ENCODE measurements at places on chromosomes 7 and 10.

DNA sequence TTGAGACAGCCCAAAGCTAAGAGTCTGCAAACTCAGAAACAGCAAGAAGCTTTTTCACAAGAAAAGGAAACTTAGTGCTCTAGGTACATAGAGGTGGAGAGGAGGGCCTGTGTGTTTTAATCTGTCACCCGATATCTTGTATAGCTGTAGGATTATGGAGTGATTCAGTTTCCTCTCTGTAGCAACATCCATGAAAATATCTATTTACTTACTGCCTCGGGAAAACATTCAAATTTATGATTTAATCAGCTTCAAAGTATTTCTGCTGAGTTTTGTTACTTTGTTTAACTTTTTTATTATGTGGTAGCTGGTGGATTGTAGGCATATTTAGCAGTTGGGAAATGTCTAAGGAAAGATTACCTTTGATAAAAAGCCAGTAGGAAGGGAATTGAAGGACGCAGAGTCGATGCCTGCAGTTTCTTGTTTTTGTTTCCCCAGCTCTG lies 292.0 kb downstream of the CCDC3 start:
- no peak for DNase-seq

DNA sequence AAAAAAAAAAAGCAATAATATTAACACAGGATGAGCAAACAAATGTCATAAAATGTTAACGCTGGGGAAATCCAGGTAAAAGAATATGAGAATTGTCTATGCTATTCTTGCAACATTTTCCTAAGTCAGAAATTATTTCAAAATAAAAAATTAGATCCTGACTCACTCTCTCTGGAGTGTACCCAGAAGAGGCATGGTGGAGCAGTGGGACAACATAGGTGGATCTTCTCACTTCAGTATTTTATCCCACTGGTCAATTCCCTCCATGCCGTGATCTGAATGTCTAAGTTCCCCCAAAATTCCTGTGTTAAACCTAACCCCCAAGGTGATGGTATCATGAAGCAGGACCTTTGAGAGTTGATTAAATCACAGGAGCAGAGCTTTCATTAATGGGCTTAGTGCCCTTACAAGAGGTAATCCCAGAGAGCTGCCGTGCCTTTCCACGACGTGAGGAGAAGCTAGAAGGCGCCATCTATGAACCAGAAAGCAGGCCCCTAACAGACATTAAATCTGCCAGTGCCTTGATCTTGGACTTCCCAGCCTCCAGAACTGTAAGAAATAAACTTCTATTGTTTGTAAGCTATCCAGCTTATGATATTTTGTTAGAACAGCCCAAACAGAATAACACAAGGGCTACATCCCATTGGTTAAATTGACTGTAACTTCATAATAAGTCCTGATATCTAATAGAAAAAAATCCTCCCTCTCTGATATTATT lies 35.2 kb downstream of the USP6NL start:
- no peak for DNase-seq

DNA sequence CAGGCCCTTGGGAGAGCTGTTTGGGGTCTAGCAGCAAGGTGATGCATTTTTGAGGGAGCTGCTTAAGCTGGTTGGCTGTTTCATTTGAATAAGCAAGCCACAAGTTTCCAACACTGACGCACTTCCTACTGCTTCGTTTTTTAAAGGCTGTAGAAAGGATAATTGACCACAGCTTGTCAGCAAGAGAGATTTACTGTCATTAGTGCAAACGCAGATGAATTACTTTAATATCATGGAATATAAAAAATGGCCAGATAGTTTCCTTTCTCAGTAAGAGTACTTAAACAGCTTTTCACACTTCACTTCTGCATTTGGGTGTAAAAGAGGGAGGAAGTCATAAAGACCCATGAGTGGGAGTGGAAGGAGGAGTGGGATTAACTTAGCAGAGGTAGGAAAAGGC lies 61.5 kb downstream of the FZD1 start:
- DNase-seq, result no peak

GRCh38 chr10:42872865-42873435 lies 90.4 kb downstream of the BMS1 start:
- no peak for DNase-seq

GRCh38 chr10:73159038-73159648 lies 8.7 kb downstream of the ECD start:
- peak; percentile 35 for DNase-seq

DNA sequence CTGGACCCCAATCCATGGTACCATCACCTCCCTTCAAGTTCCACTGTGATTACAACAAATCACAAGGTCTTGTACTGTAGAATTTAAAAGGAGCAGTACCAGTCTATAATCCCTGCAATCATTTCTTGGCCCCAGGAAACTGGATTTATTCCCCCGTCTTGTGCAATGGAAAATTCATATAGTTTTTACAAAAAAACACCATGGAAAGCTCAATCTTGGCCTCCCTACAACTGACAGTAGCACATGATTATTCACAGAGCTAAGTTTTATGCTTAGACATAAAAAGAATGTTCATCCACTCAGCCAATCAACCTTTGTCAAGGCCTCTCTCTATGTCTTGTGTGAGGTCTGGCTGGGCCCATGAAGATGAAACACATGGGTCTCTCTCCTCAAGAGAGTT lies 10.2 kb downstream of the DGKI start:
- DNase-seq, result no peak

- DNase-seq, result no peak
Observed at GRCh38 chr10:119166564-119166963, 1.1 kb upstream of the SFXN4 start.

DNA sequence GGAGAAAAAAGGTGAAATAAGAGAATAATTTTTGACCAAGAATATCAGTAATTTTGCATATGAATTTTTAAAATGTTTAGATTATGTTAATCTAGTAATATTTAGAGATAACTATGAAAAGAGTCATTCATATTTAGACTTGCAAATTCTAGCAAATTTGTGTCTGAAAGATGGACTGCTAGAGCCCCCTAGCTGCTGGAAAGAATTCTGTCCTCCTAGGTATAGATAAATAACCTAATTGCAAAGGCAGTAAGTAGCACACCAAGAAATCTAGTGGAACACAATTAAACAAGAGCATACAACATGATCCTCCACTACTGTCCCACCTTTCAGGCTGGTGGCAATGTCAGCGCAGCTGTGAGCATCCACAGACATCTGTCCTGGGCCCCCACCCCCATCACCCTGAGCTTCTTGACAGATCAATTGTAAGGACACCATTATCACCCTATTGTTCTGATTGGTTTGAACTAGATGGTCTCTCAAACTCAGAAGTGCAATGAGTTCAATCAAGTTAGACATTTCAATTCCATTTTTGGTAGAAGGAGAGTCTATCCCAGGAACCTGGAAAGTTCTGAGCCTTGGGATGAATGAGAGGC lies 15.0 kb upstream of the GFRA1 start:
- DNase-seq, result no peak

GRCh38 chr7:50957431-50957830 lies 174.7 kb upstream of the GRB10 start:
- no peak for DNase-seq

- no peak for DNase-seq
Observed at GRCh38 chr7:117435475-117436043, 8.3 kb upstream of the ASZ1 start.

- DNase-seq, result no peak
Observed at GRCh38 chr7:156198277-156198676, 386.0 kb upstream of the SHH start.

GRCh38 chr7:46243406-46243805 lies 322.3 kb upstream of the IGFBP3 start:
- no peak for DNase-seq

- DNase-seq, result no peak
Observed at GRCh38 chr10:12787297-12787696, 214.2 kb downstream of the CCDC3 start.

GRCh38 chr10:109106604-109107003 lies 816.7 kb downstream of the XPNPEP1 start:
- no peak for DNase-seq

GRCh38 chr7:85290269-85290668 lies 103.4 kb upstream of the SEMA3D start:
- no peak for DNase-seq

GRCh38 chr10:111018021-111018420 lies 58.8 kb upstream of the ADRA2A start:
- DNase-seq, result no peak

- peak; percentile 6 for DNase-seq
Observed at GRCh38 chr10:126013489-126014281, 117.3 kb downstream of the FANK1 start.

DNA sequence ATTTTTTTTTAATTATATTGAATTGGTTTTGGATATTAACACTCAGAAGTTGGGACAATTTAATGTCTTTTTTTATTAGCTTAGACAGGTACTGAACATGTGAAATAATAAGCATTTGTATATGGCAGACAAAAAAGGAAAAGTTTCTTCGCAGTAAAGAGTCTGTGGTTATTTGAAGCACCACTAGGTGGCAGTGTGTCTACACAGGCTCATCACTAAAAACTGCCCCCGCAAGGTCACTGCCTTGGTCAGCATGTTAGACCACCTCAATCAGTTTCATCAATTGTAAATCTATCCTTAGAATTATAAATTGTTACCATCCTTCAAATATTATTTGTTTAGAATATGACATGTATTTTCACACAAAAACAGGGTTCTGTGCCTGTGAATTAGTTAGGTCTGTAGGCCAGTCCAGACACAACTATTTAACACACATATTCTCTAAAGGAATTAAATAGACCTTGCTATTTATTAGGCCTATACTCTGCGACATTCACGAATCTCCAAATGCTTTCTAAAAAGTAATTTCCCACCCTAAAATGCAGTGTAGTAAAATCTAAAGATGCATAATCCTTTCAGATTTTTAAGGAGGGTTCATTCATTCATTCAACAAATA lies 17.0 kb downstream of the PNLIPRP3 start:
- peak; percentile 35 for DNase-seq

DNA sequence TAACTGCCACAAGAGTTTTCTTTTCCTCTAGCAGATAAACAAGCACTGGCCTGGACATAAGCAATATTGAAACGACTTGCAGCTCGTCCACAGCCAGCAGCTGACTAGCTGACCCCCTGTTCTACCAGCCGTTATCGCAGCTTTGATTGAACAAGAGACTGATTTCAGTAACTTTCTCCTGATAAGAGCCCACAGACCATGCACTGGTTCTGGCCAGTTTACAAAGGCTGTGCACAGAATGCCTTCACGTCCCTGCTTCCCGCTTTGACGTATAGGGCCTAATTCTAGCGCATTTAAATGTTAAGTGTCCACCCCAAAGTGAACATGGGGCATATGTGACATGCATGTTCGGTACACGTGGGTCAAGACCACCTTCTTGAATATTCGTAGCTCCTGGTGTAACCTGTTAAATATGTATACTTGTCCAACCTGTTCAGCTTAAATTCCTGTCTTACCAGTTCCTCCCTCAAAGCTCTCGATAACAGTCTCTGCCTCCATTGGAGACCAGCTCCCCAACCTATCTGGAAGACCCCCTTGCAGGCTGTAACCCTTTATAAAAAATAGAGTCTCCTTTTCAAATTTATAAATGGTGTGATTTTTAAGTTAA lies 69.2 kb downstream of the LYZL1 start:
- DNase-seq, result no peak

DNA sequence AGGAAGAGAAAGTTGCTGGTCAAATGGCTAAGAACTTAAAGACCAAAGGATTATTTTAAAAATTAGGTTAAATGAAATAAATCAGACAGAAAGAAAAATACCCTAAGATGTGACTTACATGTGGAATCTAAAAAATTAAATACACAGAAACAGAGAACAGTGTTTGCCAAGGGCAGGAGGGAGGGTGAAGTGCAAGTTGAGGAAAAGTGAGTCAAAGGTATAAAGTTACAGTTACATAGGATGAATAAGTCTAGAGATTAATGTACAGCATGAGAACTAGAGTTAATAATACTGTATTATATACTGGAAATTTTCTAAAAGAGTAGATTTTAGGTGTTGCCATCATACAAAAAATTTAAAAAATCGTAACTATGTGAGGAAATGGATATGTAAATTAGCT lies 146.3 kb downstream of the MDFIC start:
- no peak for DNase-seq

DNA sequence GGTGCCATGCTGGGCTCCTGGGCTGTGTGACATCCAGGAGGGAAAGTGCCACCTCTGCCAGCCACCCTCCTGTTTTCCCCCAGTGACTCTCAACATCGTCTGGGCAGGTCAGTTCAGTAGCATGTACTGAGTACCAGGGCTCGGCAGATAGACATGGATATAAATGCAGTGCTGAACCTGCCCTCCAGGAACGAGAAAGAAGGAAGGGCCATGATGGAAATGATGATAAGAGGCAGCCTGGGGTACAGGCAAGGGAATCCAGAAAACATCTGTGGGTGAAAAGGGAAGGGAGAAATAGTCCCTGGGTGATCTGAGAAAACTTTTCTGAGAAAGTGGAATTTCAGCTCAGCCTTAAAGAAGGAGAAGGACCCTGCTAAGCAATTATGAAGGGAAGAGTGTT lies 12.1 kb downstream of the CNNM1 start:
- no peak for DNase-seq

DNA sequence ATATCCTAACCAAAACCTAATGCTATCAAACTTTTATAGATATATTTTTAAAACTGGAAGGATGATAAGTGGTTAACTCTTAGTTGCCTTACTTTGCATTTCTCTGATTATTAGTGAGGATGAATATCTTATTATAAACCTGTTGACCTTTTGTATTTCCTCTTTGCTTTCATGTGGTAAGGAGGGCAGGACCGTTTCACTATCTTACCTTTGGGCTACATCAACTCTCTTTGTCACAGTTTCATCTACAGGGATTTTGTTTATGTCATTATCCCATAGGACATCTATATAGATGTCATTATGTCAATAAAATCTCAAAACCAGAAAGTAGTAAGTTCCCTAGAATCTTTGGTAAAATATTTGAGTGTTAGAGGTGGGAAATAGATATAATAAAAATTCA lies 219.3 kb downstream of the THSD7A start:
- no peak for DNase-seq

GRCh38 chr10:75772153-75772887 lies 340.9 kb downstream of the LRMDA start:
- DNase-seq, result no peak

DNA sequence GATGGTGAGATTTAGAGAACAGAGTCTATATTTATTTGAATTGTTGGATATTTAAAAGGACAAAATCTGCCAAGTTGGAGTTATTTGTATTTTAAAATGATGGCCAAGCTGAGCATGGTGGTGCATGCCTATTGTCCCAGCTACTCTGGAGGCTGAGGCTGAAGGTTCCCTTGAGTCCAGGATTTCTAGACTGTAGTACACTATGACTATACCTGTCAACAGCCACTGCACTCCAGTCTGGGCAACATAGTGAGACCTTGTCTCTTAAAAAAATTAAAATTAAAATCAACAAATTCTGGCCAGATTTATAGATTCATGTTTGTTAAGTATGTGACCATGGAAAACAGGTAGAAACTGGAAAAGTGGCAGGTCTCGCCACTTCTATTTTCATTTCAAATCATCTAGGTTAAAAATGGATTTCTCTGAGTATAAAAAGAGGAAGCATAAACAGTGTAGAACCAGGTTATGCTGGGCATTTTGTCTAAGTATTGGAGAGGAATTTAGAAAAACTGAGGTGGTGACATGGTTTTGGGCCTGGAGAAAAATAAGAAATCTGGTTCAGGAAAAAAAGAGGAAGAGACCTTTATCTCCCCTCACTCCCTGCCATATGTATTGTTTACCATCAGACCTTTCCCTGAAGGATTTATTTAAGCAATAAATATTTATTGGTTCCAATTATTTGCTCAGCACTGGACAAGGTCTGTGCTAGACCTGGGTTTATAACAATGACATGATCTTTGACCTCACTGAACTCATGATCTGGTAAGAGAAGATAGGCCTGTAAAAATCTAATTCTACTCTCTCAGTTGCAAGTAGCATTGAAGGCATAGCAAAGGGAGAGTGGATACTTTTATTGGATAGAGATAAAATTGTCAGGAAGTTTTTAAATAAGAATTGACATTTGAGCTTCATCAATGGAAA lies 134.2 kb downstream of the TSPAN12 start:
- no peak for DNase-seq

All from NT2/D1 (cell line).